ENCODE measurements at places on chromosomes 3 and 15. TPM values are rescaled to one million over a fixed set of nuclear protein-coding genes. Genes with fewer than 3 reads are reported as not detected.

IL12A gene
- 3.7 TPM for total RNA-seq

TMA7 gene
- 69.9 TPM for total RNA-seq

PLA2G4D gene
- not detected for total RNA-seq

THSD4 gene
- total RNA-seq = 120 TPM

USP50 gene
- 0.13 TPM for total RNA-seq

INSYN1 gene
- 3.3 TPM for total RNA-seq

DUOXA2 gene
- not detected for total RNA-seq

OIP5 gene
- 0.56 TPM for total RNA-seq

GOLGA6D gene
- total RNA-seq = not detected

PLXNB1 gene
- 37.3 TPM for total RNA-seq

CP gene
- 42.1 TPM for total RNA-seq

MAP6D1 gene
- 2.3 TPM for total RNA-seq

CLDN16 gene
- 0.30 TPM for total RNA-seq

OR5K2 gene
- total RNA-seq = not detected
